ENCODE measurements at places on chromosomes 1 and 21.
A peak's percentile ranks its signal among the peaks of the same experiment; 100 is the strongest.

DNA sequence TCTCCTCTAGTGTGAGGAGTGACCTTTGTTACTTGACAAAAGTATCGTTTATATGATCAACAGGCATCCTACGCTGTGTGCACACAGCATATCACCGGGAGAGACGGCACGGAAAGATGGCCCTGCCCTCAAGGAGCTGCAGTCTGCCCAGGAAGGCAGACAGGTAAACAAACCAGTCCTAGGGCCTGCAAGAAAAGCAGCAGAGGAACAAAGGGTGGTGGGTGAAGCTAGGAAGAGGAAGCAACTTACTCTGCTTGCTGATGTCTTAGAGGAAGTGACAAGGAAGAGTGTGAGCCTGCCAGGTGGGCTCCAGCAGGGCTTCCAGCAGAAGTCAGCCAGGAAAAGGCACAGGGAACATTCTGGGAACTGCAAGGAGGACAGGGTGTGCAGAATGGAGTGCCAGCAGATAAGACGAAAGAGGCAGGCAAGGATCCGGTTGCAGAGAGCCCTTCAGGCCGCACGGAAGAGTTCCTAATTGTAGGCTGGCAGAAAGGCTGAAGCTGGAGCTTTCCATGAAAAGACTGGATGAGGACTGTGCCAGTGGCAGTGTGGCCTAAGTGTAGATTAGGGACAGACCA is 106.7 kb downstream of the SLC45A1 start:
- peak; percentile 64 for DNase-seq

GRCh38 chr1:239922778-239923522 is 168.7 kb upstream of the FMN2 start:
- DNase-seq = peak; percentile 14

DNA sequence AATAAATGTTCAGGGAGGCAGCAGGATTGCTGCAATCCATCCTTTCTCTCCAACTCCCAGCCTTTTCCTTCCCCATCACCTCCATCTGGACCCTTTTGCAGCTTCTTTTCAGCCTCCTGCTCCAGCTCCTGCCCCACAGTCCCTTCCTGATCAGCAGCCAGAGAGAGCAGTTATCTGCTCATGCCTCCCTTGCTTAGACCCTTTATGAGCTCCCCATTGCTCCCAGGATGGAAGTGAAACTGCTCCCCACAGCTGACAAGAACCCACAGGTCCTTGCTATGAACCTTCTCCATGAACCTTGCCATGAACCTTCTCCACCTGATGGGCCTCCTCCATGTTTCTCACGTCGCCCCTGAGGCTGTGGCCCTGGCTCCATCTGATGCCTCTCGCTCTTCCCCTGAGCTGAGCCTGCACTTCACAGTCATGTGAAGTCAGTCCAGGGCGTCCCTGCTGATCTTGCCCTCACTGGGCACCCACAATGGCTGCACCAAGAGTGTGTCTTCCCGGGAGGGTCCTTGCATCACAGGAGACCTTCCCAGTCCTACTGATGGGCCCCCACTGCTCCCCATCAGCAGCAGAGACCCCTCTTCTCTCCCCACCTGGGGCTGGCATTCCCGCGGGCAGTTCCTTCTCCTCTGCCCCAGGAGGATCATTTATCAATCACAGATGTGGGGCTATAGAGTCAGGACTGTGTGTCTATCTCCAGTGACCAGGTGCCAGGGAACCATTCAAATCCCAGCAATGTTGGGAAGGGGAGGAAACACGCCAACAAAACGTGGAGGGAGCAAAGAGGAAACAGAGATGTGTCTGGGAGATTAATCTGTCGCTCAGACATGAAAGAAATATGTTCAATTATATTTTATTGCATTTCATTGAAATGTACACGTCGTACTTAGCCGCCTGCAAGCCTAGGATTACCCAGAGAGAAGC is 73.1 kb downstream of the MATN1 start:
- DNase-seq = no peak

- DNase-seq = no peak
Measured at GRCh38 chr1:234881893-234882771, 246.5 kb downstream of the TOMM20 start.

- no peak for DNase-seq
Measured at GRCh38 chr1:57254022-57254421, 169.8 kb downstream of the DAB1 start.

DNA sequence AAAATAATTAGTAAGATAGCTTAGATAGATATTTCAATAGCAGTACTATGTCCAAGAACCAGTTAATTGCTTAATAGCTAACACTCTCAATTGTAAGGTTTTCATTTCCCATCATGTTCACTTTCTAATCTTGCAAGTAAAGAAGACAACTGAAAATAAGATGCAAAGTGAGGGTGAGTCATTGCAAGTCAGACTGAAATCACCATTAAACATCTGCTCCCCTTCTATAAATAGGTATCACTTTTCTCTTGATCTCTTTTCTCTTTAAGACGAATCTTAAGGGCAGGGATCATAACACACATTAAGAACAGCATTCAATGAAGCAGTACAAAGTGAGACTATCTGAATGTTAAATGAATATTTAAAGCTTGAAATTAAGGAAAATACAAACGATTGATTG is 40.4 kb downstream of the UBR4 start:
- peak; percentile 2 for DNase-seq

DNA sequence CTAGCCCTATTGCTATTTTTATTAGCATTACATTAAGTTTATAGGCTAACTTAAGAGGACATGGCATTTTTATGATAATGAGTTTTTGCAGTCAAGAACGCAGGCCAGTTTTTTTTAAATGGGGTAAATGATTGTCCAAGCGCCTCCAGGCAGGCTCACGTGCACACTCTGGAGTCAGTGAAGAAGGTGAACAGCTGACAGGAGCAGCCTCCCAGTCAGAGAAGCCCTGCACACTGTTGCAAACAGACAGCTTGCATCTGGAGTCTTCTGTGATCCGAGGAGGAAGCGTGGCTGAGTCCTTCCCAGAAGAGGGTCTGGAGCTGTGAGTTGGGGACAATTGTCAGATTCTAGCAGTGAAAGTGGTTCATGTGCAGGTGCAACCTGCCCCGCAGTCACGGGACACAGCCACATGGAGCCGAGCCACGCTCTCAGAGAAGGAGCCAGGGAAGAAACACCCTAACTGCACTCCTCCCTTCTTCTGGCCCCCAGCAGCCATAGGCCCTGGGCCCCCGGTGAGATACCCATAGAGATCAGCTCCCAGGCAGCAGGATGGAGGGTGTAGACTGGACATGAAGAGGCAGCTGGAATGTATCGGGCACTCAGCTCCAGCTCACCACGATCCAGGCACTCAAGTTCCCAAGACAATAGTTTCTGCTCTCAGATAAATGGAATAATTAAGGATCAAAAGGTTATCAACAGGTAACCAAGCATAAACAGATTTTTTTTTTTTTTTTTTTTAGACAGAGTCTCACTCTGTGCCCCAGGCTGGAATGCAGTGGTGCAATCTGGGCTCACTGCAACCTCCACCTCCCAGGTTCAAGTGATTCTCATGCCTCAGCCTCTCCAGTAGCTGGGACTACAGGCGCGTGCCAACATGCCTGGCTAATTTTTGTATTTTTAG is 26.4 kb downstream of the CAPN2 start:
- no peak for DNase-seq

DNA sequence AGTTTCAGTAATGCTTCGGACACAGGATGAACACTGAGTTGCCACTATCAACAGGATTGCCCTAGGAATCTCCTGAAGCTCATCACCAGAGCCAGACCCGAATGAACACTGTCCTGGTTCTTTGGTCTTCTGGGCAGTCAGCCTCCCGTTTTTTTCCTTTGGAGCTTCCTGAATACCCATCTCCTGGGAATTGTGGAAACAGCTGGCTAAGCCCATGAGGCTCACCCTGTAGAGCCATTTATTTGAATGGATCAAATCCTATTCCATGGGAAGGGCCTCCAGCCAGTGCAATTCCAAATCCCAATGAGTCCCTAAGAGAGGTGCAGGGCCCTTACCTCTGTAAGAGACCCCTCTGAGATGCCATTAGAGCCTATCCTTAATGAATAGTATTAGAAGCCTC is 5.9 kb downstream of the RCSD1 start:
- no peak for DNase-seq

- no peak for DNase-seq
Measured at GRCh38 chr21:15908187-15908586, 178.4 kb downstream of the USP25 start.

DNA sequence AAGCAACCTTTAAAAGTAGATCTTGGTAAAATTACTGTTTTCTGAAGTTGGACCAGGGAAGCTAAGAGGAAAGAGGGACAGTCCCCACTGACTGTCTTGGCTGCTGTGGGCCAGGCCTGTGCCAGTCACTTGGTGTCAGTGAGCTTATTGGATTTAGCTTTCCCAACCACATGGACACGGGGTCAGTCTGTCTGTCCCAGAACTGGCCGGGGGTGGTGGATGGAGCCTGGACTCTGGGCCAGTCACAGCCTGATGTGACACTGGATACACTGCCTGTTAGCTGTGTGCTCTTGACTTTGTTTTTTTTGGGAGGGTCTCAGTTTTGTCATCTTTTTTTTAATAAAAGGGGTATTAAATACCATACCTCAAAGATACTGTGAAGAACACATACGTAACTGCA is 96.7 kb downstream of the GALNT2 start:
- DNase-seq = no peak

GRCh38 chr1:6771441-6771769 is 13.8 kb upstream of the CAMTA1 start:
- DNase-seq = no peak

GRCh38 chr1:8892026-8892425 is 13.5 kb upstream of the ENO1 start:
- DNase-seq = no peak

GRCh38 chr1:39623053-39623452 is 16.4 kb downstream of the HEYL start:
- no peak for DNase-seq

GRCh38 chr1:116568662-116569380 is 2.0 kb downstream of the CD58 start:
- DNase-seq = no peak

GRCh38 chr1:54121482-54122134 is 31.2 kb downstream of the CDCP2 start:
- peak; percentile 80 for DNase-seq

GRCh38 chr1:113777561-113777960 is 18.3 kb upstream of the PHTF1 start:
- DNase-seq = no peak

GRCh38 chr1:43507296-43508295 is 23.1 kb upstream of the PTPRF start:
- no peak for DNase-seq

- no peak for DNase-seq
Measured at GRCh38 chr21:45094412-45094811, 20.0 kb downstream of the ADARB1 start.

DNA sequence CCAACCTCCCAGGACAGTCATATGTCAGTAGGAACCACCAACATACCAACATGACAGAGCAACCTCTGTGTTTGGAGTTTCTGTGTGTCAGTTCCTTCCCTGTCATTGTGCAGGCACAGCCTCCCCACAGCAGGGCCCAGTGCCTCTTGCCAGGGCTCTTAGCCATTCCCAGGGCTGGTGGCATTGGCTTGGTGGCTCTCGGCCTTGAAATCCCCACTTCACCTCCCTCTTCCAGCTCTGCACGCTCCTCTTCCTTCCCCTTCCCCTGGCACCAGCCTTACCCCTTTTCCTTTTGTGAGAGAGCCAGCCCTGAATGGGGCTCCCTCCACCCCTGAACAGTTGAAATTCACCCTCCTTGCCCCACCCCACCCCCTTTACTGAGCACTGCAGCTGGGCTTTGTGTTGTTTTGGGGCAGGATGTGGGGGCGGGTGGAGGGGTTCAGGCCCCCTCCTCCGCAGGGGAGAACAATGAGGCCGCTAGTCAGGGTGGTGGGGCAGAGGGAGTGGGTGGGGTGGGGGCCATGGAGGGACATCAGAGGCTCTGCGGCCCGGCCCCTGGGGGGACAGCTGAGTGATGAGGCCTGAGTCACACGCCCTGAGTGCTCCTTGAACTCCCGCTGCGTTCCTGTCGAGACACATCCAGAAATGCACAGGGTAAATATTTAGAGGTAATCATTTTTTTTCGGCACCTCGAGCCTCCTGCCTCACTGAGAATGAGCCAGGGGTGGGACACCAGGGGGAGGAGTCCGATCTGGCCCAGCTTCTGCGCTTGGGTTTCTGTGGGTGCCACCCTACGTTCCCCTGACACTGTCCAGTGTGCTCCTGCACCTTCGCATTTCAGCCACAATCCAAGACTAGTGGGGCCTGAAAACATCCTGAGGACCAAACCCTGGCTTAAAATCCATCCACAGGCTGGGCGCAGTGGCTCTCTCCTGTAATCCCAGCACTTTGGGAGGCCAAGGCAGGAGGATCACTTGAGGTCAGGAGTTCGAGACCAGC is 28.6 kb downstream of the LGR6 start:
- DNase-seq = no peak

DNA sequence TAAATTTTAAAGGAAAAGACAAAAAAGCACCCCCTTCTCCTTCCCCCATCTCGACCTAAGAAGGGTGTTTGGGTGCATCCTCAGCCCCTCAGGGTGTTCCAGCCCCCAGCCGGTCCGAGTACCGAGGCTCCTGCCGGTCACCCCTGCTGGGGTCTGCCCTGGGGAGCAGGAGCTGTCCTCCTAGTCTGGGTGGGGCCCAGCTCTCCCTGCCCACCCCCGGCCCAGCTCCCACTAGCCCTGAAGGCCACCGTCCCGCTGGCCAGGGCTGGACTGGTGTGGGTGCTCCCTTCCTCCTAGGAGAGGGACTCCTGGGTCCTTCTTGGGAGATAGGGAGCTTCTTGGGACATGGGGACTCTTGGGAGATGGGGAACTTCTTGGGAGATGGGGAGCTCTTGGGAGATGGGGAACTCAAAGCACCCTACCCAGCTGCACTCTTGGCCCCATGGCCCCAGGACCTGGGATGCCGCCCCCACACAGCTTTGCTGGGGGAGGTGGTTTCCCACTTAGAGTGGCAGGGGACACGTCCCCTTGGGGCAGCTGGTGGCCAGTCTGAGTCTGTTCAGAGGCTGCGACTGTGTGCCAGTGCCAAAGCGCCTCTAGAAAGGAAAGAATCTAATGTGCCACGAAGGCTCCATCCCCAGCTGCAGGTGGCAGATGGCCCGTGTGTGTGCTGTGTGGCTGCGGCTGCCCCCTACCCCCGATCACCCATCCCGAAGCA is 44.5 kb downstream of the MORN1 start:
- DNase-seq = no peak

DNA sequence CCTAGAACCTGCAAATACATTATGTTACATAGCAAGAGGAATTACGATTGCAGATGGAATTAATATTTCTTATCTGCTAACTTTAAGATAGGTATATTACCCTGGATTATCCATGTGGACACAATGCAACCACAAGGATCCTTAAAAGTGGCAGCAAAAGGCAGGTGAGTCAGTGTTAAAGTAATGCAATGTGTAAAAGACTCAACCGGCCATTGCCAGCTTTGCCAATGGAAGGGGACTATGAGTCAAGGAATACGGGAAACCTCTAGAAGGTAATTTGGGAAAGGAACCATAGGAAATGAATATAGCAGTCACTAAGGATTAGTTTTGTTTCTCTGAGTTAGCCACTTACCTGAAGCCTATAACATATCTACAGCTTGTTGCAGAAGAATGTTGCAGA is 692.1 kb upstream of the ZP4 start:
- DNase-seq = no peak

GRCh38 chr1:213124590-213124989 is 73.5 kb downstream of the RPS6KC1 start:
- DNase-seq = peak; percentile 81

GRCh38 chr1:47703156-47703825 is 265.4 kb downstream of the FOXD2 start:
- no peak for DNase-seq
